Foreskin melanocyte (primary cell): ENCODE measurements at places on chromosomes 6 and 20.

GRCh38 chr6:30490026-30490876 is 942 bp downstream of the HLA-E start:
- DNase-seq = peak; percentile 42

DNA sequence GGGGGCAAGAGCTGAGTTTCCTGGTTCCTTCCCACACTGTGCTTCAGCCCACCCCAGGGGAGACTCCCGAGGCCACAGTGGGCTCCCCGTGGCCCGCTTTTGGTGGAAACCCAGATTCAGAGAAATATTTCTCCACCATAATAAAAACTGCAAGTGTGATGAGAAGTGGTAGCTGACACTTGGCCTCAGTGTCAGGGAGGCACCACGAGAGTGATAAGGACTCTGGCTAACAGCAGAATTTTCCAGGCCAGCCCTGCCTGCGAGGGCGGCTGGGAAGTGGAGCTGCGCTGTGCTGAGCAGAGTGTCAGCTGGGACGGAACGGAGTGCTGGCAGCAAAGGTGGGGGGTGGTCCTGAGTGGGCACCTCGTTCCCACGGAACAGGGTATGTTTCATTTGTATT is 22.5 kb downstream of the SPATA2 start:
- DNase-seq = no peak

DNA sequence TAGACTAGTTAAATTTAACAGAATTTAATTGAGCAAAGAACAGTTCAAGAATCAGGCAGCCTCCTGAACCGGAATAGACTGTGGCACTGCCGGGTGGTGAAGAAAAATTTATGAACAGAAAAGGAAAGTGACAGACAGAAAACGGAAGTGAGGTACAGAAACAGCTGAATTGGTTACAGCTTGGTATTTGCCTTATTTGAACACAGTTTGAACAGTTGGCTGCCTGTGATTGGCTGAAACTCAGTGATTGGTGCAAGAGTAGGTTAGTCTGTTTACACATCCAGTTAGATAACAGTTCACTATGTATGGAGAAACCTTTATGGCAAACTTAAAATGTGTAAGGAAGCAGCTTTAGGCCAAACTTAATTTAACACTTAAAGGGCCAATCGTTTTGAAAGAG is 116.0 kb upstream of the CITED2 start:
- no peak for DNase-seq

DNA sequence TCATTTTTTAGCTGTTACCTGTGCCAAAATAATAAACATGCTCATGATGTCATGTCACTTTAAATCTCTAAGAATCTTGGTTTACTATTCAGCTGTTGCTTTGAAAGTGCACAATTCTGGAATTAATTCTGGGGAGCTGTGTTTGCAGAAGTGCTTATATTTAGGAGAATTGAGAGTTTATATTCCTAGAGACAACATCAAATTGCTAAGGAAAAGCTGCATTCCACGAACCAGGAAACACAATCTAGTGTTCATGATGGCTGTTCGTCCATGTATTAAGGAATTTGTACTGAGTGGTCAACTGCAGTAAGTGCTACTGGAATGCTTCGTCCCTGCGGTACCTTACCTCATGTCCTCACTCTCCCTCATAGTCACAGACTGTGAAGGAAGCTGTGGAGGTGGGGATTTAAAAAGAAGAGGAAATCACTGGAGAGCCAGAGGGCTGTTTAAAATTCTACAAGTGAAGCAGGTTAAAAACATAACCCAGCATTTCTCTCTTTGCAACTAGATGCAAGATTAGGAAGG is 161.0 kb downstream of the TRMT11 start:
- no peak for DNase-seq

DNA sequence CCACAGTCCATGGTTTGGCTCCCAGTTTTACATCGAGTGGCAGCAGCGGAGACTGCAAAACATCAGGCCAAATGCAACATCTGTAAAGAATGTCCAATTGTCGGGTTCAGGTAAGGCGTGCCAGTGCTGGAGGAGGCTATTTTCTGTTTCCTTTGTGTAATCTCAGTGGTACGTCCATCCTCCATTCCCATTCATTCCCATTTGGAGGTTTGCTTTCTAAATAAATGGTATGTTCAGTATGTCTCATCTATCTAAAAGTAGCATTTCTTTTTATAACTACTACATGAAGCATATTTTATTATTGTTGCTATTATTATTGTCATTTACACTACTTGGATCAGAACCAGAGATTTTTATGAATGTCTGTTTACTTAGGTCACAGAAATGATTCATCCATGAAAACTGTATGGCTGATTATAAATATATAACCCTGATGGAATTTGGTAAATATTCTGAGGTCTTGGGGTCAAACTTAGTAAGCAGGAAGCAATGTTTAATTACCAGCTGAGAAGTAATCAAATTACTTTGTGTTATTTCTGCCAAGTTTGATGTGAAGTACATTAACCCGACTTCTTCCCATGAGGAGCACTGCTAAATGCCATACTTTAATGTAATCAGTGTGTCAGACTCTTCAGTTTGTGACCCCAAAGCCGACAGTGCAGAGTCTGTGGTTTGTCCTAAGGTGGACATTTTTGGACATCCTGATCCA is 512.9 kb downstream of the UTRN start:
- DNase-seq = no peak

DNA sequence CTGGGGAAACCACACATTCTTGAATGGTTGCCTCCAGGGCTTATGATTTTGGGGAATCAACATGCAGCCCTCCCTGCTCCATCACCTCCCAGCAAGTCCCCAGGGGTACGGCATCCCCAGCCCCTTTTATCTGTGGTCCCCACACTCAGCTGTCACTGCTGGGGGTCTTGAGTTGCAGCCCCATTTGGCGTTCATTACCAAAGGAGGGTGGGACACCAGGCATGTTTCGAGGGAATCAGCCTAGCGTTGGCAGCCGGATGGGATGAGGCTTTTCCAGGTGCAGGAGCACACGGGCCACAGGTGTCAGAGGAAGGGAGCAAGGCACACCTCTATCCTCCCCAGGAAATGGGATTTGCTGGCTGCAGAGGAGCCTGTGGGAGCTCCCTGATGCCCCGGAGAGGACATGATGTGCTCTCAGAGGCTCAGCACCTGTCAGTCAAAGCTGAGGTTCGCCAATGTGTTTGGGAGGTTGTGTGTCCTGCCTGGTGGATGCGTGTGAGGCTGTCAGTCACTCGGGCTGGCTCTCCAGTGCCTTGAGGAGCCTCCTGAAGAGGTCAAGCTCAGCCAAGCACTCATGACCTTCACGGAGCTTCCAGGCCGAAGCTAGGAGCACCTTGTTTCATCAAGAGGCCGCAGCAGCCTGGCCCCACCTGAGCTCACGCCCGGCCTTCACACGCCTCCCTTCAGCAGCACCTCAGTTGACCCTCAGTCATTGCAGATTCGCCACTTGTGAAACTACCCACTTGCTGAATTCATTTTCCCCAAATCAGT is 95.0 kb downstream of the ERMARD start:
- DNase-seq = no peak

- no peak for DNase-seq
Observed at GRCh38 chr6:13075141-13075845, 253.0 kb downstream of the TBC1D7 start.

DNA sequence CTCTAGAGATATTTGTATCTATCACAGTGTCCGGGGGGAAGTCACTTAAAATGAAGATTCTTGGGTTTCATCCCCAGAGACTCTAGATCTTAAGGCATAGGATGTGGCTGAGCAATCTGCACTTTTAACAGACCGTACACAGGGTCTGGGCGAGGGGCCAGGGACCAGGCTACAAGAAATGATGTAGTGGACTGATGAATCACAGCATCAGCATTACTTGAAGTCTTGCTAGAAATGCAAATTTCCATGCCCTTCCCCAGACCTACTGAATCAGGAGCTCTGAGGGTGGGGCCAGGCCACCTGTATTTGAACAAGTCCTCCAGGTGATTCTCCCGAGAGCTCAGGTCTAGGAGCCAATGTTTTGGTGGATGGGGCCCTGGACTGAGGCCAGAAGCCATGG is 168.4 kb downstream of the DOK5 start:
- DNase-seq = no peak

DNA sequence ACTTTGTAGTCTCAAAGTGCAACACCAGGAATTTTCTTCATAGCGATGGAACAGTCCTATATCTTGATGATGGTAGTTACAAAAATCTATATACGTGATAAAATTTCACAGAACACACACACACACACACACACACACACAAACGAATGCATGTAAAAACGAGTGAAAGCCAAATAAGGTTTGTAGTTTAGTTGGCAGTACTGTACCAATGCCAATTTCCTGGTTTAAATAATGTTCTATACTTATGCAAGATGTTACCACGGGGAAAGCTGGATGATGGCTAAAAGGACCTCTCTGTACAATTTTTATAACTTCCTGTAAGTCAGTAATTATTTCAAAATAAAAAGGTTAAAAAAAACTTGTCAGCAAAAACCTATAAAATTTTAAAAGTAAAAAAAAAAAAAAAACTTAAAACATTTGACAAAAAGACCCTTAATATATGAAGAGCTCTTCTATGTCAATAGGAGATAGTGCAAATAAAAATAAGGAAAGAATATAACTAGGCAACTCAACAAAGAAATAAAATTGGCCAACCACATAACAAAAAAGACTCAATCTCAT is 37.6 kb downstream of the PDSS2 start:
- no peak for DNase-seq

GRCh38 chr20:8875586-8875985 is 193.3 kb upstream of the PLCB4 start:
- no peak for DNase-seq

DNA sequence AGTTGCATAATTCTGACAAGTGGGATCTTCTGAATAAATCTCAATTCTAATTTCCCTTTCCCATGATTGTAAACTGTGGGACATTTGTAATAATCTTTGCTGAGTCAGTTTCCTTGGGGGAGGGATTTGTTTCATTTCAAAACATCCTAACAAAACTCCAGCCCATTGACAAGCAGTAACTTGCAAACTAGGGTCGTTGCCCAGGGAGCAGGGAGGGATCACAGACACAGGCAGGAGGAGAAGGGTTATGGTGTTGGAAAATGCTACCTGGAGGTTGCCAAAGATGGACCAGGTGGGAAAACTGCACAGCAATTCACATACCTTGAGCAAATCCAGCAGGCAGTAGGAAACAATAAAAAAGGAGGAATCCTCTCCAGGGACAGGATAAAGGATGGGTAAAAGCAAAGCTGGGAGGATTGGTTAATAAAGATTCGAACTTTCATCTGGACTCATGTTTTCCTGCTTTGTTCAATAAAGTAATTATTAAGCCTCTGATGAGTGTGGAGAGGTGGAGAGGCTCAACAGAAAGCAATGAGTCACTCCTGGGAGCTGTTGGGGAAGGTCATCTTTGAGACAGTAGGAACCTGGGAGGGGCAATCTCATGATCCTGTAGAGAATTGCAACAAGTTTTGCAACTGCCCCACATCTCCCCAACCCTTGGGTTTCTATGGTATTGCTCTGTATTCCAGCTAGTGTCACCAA is 87.3 kb upstream of the AKIRIN2 start:
- no peak for DNase-seq

GRCh38 chr6:137776786-137777686 is 90.0 kb upstream of the TNFAIP3 start:
- DNase-seq = no peak

- DNase-seq = no peak
Observed at GRCh38 chr6:85461798-85462170, 11.9 kb downstream of the NT5E start.

- DNase-seq = no peak
Observed at GRCh38 chr6:102298051-102298450, 904.5 kb downstream of the GRIK2 start.

GRCh38 chr20:32510601-32511357 is 74.4 kb downstream of the NOL4L start:
- no peak for DNase-seq

- peak; percentile 78 for DNase-seq
Observed at GRCh38 chr20:10747019-10747418, 73.2 kb upstream of the JAG1 start.

DNA sequence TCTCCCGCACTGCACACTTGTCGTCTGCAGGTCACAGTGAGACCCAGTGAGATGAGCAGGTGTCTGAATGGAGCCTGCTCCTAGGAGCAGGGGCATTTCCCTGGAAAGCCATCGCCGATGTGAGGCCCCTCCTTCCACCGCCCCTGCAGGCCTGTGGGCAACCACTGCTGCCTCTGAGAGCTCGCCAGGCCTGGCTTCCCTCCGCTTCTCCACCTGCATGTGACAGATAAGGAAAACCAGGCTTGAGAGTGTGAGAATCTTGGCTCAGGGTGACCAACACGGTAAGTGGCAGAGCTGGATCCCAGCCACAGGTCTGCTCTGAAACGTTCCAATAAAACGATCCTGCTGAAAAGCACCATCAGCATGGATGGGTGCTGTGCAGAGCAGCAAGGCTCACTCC is 332.8 kb downstream of the CDH4 start:
- DNase-seq = no peak

- DNase-seq = no peak
Observed at GRCh38 chr6:30857549-30857948, 26.8 kb upstream of the DDR1 start.

DNA sequence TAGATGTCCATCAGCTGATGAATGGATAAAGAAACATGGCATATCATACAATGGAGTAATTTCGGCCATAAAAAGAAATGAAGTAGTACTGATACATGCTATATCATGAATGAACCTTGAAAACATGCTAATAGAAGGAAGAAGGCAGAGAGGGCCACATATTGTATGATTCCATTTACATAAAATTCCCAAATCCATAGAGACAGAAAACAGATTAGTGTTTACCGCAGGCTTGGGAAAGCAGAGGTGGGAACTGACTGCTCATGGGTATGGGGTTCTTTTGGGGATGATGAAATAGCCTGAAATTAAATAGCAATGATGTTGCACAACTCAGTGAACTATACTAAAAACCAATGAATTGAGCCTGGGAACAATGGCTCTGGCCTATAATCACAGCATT is 58.3 kb downstream of the SERAC1 start:
- no peak for DNase-seq

DNA sequence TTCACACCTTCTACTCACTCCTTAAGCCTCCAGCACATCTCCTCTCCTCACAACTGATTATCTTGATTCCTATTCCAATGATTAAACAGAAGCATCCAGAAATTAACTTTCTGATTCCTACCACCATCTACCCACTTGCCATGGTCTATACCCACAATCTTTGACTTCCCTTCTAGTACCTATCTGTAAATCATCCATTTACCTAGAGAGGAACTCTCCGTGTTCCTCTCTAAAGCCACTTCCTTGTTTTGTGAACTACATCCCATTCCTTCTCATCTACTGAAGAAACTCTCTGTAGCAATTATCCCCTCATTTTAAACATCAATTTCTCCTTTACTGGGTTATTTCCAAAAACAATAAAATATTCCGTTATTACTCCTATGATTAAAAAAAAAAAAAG is 167.3 kb downstream of the ARHGAP18 start:
- DNase-seq = no peak

GRCh38 chr6:158789115-158789917 is 29.9 kb downstream of the EZR start:
- DNase-seq = no peak

DNA sequence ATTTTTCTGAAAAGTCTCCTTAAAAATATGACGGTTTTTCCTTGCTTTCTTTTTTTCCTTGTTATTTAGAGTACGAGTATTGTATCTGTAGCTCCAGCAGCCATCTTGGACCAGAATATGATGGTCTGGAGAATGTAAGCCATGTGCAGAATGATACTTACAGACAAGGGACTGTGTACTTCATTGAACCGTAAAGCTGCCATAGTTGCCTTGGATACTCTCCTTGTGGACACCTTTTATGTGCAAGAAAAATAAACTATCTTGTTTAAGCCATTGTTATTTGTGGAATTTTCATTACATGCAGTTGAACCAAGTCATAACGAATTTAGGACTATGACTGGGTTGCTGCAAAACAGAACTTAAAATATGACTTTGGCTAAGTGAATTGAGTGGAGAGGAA is 485.8 kb upstream of the CITED2 start:
- DNase-seq = no peak

- DNase-seq = peak; percentile 97
Observed at GRCh38 chr20:21235484-21236445, 67.4 kb upstream of the XRN2 start.
